Kasumi-1 (cell line): ENCODE measurements at places on chromosomes 12 and 14.

GRCh38 chr12:27524494-27524835 lies 459 bp downstream of the PPFIBP1 start:
- no peak for DNase-seq

DNA sequence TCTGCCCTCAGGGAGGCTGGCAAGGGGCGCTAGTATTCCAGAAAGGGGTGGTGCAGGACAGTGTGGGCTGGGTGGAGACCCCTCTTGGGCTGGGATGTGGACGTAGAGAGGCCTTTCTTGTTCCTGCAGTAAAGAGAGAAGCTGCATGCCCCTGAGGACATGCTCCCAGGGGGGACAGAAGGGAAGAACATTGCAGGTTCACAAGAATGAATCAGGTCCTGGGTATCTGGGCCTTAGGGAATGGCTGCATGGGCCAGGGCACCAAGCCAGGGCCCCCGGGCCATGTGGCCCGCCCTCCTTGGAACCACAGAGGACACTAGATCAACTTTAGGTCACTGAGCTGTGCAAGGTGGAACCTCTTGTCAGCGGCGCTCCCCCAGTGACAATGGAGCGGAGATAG lies 51.8 kb downstream of the ZNF664 start:
- no peak for DNase-seq

GRCh38 chr12:113413488-113413939 lies 8.7 kb upstream of the SDSL start:
- DNase-seq = no peak

DNA sequence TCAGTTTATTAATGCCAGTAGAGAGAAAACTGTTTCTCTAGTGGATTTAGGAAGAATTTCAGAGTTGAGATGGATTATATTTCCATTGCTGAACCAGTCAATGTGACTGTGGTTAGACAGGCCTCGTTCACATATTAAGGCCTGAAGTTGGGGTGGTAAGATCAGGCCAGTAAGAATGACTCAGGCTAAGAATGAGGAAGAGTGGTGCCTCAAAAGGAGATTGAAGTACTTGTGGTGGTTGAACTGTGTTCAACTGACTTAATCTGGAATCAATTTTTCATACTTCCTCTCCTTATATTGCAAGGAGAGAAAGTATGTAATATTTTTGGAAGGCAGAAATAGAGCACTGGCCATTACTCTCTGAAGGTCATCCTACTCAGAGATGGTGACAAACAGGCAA lies 37.8 kb upstream of the ATF7IP start:
- peak; percentile 58 for DNase-seq

DNA sequence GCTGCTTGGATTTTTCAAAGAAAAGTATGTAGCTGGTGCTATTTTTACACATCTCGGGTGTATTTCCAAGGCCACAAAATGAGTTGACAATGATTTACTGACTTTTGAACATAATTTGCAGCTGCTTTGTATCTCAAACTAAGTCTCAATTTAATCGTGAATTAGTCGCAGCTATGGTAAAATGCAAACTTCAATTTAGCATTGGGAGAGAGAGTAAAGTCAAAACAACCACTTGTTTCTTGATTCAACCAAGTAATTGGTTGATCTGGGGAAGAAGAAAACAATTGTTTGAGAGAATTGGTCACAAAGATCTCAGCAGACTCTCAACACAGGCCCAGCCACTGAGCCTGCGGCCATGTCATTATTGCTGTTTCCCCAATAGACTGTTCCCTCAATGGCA lies 75.0 kb upstream of the DYRK2 start:
- no peak for DNase-seq

- no peak for DNase-seq
Observed at GRCh38 chr12:25319233-25319984, 68.7 kb upstream of the KRAS start.

- DNase-seq = no peak
Observed at GRCh38 chr12:62659453-62660295, 193.0 kb downstream of the MON2 start.

DNA sequence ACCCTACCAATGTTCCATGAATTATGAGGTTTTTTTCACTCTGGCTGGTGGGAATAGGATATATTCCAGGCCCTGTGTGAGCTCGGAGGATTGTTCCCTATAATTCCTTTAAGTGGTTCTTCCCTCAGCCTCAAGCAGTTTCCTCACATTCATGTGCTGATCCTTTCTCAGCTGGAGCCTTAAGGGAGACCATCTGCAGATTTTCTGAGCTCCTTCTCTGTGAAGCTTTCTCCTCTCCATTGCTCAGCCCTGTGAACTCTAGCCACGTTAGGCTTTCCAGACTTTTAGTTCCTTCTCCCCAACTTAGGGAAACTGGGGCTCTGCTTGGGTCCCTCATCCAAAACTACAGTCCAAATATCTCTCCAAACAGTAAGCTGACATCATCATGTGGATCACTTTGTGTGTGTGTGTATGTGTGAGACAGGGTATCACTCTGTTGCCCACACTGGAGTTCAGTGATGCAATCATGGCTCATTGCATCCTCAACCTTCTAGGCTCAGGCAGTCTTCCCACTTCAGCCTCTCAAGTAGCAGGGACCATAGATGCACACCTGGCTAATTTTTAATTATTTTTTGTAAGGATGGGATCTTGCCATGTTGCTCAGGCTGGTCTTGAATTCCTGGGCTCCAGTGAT lies 219.5 kb upstream of the OTX2 start:
- DNase-seq = no peak

DNA sequence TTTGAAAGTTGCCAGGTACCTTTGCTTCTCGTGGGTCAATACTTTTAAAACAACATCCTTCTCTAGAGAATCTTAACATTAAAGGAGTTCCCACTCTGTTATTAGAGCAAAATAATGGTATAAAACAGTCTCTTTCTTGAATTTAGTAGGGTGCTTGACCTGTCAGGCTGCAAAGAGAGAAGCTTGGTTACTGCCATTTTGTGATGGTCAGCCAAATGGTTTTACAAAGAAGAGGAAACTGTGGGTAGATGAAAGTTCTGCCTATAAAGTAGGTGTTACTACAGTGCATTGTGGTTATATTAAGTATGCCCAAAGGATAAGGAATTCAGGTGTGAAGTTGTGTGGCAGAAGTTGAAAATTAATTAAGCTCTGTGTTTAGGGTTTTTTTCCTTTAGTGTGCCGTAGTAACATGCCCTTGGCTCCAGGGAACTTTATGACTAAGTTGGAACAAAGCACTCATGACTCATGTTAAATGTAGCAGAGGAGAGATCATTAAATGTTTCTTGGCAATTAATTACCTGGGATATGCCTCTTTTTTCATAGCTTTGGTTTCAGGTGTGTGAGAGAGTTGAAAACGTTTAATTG lies 354.0 kb upstream of the KITLG start:
- DNase-seq = no peak

GRCh38 chr12:17928708-17929366 lies 161.2 kb downstream of the RERGL start:
- DNase-seq = no peak

- DNase-seq = peak; percentile 50
Observed at GRCh38 chr12:8057839-8058238, 8.3 kb downstream of the C3AR1 start.

GRCh38 chr12:56326533-56326932 lies 7.3 kb downstream of the PAN2 start:
- no peak for DNase-seq

DNA sequence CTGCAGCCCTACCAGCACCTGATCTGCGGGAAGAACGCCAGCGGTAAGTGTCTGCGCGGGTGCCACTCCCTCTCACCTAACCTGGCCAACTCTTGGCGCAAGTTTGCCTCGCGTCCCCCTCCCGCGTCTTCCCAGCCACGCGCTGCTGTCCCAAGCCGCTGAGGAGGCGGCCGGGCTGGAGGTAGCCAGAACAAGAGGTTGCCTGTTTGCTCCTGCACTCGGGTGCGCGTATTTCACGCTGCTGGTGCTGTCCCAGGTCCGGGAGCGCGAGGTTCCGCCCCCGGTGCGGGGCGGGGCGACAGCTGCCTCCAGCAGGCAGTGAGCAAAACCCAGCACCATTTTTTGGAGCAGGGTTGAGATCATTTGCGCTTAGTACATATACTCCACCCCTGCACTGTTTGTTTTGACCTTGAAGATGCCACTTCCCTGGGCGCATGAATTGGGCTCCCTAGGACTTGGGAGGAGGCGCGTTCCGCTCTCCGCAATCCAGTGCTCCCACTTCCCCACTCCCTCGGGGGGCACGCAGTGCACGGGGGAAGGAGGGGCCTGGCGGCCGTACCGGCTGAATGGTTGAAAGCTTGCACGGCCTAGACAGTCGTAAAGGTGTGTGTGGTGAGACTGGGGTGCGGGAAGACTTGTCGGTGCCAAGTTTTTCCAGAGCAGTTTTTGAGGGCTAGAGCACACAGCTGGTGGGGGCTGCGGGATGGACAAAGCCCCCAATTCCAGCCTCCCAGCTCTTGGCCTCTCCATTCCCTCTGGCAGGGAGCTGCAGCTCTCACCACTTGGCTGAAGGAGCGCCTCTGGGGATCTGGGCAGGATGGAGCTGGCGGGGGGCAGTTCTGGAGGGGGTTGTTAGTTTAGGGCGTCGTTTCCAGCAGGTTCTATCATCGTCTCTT lies 226.9 kb upstream of the CRY1 start:
- no peak for DNase-seq

GRCh38 chr14:96698960-96699539 lies 98.1 kb upstream of the VRK1 start:
- DNase-seq = no peak

- DNase-seq = no peak
Observed at GRCh38 chr14:32770422-32770821, 168.3 kb upstream of the NPAS3 start.

DNA sequence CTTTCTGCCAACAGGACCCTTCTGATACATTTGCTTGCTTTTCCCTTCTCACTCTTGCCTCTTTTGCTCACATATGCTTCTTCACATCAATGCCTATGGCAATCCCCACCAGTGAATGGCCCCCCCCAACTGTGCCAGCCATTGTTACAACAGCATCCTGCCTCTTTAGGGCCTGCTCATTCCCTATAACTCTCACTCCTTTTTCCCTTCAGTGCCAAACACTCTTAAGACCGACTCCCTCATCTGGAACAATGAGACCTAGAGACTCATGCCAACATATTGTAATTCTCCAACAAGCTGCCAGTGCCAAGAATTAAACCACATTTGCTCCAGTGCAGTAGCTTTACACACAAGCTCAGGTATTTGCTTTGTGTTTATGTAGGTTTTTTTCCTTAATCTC lies 189.0 kb downstream of the SOX5 start:
- no peak for DNase-seq

DNA sequence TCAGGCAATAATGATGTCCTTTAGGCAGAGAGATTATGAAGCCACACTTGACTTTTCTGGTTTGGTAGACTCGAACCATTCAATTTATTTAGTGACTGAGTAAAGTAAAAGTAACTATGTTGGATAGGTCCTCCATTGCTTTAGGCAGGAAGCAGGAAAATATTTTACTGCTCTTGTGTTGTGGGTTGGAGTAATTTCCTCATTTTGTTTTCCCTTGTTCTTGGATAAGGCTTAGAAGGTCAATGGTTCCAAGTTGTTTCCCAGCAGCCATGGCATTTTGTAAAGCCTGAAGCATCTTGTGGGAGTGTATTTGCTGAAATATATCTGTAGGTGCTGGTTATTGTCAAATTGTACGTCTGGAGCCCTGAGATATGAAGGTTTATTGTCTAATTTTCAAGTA lies 161.2 kb upstream of the SLC38A2 start:
- no peak for DNase-seq

- no peak for DNase-seq
Observed at GRCh38 chr12:113305281-113305856, 29.5 kb downstream of the SLC8B1 start.
